ENCODE measurements at places on chromosomes 3 and 15.

GRCh38 chr3:143613226-143613625, 235.0 kb downstream of the SLC9A9 start:
- DNase-seq: no peak

DNA sequence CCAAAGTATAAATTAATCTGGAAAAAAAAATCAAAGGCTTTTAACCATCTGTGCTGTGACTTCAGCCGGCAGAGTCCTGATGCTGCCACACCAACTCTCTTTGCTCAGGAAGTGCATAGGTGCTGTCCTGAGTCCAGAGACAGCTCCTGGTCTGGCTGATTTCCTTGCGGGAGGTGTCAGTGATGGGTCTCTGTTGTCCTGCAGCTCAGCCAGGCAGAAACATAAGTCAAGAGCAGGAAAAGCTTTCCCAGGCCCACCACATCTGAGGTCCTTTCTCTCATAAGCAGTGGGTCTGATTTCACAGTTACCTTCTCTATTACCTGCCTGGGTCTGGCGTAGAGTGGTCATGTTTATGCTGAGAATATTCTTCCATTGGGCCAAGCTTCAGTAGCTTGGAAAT, 19.4 kb downstream of the CHST2 start:
- no peak for DNase-seq

DNA sequence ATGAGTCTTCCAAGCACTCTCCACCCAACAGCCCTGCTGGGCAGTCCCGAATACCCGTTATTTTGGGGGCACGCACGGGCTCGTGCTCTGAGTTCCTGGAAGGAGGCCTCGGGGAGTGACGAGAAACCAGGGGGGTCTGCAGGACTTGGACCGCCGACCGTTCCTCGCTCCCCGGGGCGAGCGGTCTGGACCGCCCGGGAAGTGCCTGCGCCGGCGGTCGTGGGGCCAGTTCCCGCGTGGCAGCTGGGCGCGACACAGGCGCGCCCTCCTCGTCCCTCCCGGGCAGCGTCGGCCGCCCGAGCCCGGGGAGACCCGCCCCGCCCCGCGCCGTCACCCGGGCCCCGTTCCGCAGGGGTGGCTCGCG, 387 bp downstream of the GNB4 start:
- DNase-seq: no peak

GRCh38 chr3:5296362-5296761, 108.9 kb downstream of the EDEM1 start:
- no peak for DNase-seq

DNA sequence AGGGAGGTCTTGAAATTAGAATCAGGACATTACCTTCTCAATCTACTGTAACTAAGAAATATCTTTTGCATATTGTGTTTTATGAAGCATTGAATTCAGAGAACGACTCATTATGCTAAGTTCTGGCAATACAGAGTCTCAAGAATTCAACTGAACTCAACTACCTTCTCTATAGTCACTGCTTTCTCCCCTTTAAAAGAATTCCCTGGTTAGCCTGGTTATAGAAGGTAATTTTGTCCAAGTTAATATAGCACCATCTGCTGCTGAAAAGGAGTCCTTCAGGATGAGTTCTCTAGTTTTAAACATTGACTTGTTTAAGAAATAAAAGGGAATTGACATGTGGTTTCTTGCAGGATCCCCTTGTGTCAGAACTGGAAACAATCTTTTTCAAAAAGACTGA, 60.2 kb downstream of the IL16 start:
- DNase-seq: no peak

DNA sequence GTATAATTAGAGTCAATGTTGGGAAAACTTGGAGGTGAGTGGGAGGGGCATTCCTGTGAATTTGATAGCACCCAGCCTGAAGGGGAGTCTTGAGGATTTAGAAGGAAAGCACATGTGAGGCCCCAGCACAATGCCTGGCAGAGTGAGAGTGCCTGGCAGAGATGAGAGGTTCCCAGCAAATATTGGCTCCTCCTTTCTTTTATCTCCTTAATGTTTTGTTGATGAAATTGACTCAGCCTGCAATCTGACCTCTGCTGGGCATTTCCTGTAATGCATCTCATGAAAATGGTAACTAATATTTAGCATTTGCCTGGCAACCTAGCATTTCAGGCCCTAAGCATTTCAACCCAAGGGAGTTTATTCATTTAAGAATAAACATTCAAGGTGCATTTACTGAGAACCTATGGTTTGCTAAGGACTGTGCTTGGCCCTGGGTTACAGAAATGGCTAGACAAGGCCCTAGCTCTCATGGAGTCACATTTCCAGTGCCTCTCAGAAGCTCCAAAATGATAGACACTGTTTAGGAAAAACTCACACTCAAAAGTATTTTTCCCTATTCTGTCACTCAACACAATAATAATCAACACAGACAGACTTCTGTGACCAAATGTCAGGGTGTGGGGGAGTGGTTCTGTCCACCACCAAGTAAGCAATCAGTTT, 19.0 kb downstream of the PDHB start:
- peak; percentile 7 for DNase-seq

DNA sequence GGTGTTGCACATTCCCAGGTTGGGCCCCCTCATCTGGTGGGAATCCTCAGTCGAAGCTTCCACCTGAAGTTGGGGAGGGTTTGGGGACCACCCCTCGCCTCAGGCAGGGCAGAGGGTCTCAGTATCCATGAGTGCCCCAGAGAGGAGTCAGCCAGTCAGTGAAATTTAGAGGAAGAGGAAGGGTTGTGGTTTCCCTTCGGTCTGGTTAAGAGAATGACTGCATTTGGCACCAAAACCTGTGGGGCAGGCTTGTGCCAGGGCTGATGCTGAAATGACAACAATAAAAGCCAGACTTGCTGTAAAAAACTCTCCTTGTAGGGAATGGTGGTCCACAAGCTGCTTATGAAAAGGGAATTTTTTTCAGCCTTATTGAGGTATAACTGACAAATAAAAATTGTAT, 22.6 kb downstream of the LMCD1 start:
- DNase-seq: no peak

GRCh38 chr3:78908236-78908635, 859.6 kb downstream of the ROBO1 start:
- DNase-seq: no peak

GRCh38 chr15:73021139-73021621, 31.1 kb upstream of the NEO1 start:
- no peak for DNase-seq

- no peak for DNase-seq
Observed at GRCh38 chr15:69881766-69882165, 216.0 kb downstream of the TLE3 start.

DNA sequence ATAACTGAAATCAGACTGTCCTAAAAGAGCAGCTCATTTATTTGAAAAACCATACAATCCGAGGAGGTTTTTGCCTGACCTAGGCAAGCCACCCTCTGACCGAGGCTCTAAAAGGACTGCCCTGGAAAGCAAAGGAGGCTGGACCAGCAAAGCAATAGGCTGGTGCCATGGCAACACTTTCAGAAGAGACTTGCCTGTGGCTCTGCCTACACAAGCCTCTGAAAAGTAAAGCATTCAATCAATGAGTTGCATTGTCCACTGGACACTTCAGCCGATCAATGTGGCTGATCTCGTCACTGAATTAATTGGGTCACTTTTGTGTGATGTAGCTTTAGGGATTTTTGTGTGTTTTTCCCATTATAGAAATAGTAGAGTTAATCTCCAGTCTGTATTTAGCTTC, 99.1 kb upstream of the SEMA6D start:
- DNase-seq: no peak

- no peak for DNase-seq
Observed at GRCh38 chr15:95973566-95974256, 356.8 kb upstream of the NR2F2 start.

- DNase-seq: no peak
Observed at GRCh38 chr15:61250613-61251012, 21.5 kb upstream of the RORA start.

Data from activated CD8-positive, alpha-beta memory T cell treated with anti-CD3 and anti-CD28 coated beads for 1 hour (primary cell).